Stimulated activated CD4-positive, alpha-beta T cell treated with anti-CD3 and anti-CD28 coated beads, Interleukin-4, amount 100 ng/mL, for 1 hour (primary cell): ENCODE measurements at places on chromosomes 7 and 10.

GRCh38 chr10:127851661-127852194 lies 41.0 kb downstream of the CLRN3 start:
- DNase-seq = no peak

DNA sequence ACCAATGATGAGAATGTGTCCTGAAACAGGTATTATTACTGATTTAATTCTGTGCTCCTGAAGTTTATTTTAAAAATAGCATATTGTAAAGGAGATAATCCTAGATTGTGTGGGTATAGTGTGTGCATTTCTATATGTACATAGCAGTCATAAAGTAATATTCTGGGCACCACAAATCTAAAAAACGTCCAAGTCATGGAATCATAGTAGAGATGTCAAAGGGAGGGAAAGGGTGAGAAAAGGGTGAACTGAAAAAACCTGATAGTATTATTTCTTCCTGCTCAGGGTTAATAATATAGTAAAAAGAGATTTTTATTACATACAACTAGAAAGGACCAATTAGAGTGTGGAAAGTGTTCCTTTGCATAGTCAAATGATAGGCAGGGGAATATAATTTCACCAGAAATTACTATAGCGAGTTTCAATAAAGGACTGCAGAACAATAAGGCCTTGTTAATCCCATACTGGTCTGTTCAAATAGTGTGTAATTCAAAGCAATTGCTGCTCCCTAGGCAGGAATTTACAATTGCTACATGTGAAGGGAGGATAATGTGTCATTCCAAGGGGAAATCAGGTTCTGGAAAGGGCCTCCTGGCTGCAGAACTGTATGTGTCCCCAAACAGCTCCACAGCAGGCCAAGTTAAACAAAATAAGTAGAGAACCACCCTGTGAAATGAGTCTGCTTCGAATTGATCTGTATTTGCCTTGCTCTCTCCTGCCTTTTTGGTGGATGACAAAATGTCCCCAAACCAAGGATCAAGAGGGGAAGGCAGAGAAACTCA lies 42.5 kb upstream of the KMT2E start:
- no peak for DNase-seq

DNA sequence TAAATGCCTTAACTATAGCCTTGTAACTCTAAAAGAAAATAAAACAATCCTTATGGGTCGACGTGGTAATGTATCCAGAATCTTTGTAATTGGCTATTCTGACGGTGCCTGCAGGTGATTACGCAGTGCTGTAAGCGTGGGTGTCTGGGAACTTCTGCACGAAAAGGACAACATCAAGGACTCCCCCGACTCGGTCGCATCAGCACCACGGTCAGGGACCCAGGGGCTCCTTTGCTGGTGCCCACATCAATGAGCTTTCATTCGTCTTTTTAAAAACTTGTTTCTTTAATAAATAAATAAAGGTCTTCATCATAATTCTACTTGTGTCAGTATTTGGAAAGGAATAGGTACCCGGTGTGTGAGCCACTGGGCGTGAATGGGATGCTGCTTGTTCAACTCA lies 13.2 kb downstream of the MKI67 start:
- DNase-seq = no peak

GRCh38 chr7:32088451-32088881 lies 18.3 kb upstream of the PDE1C start:
- DNase-seq = no peak

- DNase-seq = no peak
Observed at GRCh38 chr7:116518961-116519360, 5.9 kb upstream of the CAV1 start.

- DNase-seq = peak; percentile 25
Observed at GRCh38 chr7:131302876-131303707, 24.6 kb upstream of the MKLN1 start.

GRCh38 chr10:59173414-59173813 lies 3.0 kb upstream of the PHYHIPL start:
- DNase-seq = no peak

DNA sequence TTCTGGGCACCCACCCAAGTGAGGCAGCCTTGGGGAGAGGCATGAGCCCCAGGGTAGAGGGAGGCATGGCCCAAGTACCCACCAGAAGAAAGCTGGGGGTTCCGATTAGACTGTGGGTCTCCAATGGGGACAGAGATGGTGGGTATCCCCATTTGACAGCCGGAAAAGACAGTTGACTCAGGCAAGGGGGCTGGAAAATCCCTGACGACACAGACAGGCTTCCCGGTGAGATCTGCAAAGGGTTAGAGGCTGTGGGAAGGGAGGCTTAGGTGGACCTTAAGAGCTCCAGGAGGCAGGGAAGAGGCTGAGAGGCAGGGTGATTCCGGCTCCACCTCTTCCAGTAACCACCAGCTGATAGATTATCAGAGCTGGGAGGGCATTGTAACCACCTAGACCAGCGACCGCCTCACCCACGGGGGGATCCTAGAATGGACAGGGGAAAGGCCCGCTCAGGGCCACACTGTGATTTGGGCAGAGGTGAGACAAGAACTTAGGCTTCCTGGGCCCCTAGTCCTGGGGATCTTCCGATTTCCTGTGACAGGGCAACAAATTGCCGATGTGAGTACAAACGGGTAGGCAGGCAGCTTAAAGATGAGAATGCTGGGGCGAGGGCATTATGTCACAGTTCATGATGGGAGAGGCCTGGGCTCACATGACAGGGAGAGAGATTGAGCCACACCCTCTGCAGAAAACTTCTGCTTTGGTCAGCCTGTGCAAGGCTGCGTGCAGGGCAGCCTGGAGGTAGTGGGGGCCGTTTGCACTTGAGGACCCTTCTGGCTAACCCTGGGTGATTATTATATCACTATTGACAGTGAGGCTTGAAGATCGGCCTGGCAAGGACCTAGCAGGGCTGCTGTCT lies 5.4 kb downstream of the TBATA start:
- no peak for DNase-seq

- no peak for DNase-seq
Observed at GRCh38 chr10:106815427-106816043, 349.0 kb downstream of the SORCS1 start.

DNA sequence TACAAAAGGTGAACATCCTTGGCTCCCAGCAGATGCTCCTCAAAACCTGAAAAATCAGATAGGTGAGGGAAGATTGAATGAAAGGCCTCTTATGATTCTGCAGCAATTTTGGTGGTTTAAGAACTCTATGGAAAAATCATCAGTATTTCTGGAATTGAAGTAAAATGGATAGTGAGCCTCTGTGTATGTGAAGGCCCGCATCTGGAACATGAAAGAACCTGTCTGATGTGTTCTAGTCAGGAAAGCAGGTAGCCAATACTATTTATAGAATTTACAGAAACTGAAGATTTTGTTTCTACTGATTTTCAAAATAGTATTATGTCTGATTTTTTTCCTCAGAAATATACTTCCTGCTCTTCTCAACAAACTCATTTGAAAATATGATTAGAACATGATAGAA lies 37.3 kb downstream of the EGFR start:
- no peak for DNase-seq

DNA sequence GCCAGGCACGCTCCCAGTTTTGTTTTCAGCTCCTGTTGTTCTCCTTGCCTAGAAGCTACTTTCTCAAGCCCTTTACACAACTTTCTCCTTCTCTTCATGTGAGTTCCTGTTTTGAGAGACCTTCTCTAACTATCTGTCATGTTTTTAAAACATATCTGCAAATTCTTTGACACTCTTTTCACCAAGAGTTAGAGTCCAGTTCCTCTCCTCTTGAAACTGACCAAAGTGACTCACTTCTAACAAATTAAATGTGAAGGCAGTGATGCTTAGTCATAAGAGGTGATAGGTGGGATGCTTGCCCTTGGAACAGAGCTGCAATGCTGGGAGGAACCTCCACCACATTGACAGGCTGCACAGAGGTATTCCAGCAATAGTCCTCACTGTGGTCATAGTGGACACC lies 25.3 kb downstream of the ZSCAN25 start:
- no peak for DNase-seq

DNA sequence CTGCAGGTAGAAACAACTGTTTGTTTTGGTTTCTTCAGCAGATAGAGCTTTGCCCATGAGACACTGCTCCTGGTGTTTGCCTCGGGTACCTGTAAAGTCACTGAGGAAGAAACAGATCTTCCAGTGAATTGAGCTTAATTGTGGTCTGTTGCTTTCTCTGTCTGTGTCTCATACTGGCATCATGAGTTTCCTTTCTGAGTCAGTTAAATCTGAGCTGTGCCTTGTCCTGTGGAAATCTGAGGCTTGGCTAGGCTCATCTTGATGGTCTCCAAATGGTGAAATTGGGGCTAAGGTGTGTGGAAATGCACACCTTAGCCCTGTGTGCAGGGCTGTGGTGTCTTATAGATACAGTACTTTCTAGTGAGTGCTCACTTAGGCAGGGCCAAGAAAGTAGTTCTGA lies 67.4 kb downstream of the GBF1 start:
- DNase-seq = no peak

DNA sequence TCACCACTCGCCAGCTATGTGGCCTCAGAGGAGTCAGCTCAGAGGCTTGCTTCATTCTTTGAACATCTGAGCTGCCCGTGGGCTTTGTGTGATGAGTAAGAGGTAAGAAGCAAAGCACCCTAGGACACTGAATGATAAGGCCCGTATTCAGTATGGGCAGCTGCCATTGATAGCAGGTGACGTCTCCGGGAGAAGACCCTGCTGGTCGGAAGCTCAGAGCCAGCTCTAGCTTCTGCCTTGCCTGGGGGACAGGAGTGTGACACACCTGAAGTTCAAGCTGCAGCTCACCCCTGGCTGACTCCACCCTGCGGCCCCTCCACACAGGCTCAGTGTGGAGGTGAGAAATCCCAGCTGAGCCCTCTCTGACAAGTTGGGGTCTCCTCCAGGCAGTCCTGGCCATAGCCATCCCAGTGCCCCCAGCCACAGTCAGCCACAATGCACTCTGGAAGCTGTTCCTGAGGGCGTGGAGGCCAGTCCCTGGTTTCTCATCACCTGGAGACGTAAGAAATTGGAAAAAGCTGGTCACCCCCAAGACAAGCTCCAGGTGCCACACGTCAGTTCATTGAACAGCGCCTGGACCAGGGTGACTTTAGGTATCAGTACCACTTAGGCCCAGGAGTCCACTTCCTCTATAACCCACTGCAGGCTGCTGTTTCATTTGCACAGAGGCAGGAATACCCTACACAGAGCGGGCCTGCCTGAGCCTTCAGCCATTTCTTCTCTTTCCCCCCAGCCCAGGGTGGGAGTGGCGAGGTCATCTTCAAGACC lies 164.9 kb upstream of the RHEB start:
- DNase-seq = no peak

- no peak for DNase-seq
Observed at GRCh38 chr10:921471-922414, 9.8 kb downstream of the LARP4B start.

- no peak for DNase-seq
Observed at GRCh38 chr10:75904499-75905283, 473.3 kb downstream of the LRMDA start.

DNA sequence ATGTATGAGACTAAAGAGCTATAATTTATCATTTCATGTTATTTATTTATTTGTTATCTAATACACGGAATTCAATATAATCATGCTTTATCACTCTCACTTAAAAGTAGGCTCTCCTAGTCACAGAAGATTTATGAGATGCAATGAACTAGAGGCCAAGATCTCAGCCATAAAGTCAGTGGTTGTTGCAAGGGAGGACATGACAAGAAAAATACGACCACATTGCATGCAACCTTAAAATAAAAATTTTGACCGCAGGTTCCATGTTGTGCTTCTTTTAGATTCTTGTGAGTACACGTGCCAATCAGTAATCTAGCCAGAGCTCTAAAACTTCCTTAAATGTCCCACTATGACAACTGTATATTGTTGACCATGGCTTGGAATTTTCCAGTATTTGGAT lies 75.9 kb upstream of the SP8 start:
- no peak for DNase-seq

GRCh38 chr7:2637066-2637471 lies 5.3 kb downstream of the TTYH3 start:
- DNase-seq = no peak

DNA sequence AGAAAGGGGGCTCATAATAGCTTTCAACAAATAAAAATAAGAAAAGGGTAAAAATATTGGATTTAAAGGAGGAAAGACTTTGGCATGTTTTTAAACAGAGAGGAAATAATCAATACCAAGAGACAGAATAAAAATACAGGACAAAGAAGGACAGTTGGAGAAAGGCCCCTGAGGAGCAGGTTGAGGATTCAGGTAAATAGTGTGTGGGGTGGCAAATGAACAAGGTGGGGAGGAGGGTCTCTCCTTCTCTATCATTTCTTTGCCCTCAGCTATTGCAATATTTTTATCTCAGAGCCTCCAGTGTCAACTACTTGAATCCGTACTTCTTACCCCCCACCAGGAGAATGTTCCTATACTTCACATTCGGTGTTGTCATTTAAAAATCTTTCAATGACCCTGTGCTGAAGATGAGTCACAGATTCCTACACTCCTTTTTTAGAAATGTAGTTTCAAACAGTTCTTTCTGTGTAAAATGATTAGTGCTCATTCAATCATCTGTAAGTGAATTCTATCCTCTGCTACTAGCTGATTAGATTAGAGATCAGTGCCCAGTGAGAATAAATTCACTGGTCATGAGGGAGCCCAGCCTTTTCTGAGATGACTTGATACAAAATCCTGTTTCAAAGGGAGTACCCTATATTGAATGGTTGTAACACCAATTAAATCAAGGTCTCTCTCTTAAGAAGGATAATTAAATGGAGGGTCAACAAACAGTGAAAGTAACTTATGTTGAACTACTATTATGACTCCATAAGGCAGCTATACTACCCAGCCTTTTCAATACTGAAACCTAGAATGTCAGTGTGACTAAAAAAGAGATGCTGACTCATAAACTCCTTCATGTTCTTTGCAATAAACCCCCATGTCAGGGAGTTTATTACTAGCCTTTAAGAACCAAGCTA lies 50.4 kb upstream of the WNT16 start:
- DNase-seq = no peak

GRCh38 chr7:40704172-40704571 lies 569.4 kb downstream of the SUGCT start:
- no peak for DNase-seq

DNA sequence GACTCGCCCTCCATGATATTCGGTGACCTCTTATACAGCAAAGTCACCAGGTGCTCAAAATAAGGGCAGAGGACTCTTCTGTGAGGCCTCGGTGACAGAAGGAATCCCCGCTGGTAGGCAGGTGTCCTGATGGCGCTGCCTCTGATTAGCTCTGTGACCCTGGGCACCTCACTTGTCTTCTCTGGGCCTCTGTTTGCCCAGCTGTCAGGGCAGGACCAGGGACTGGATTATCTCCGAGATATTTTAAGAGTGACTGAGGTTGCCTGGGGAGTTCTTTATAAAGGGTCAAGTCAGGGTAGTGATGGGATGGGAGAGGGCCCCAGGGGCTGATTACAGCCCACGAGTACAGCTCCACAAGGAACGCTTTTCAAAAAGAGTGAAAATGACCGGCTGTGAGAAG lies 70.9 kb upstream of the SAMD8 start:
- no peak for DNase-seq

GRCh38 chr7:15751191-15751701 lies 64.8 kb upstream of the MEOX2 start:
- no peak for DNase-seq

- DNase-seq = no peak
Observed at GRCh38 chr7:32516551-32517100, 21.3 kb downstream of the AVL9 start.
